AG08395 (cell line): ENCODE measurements at places on chromosomes 5 and 9.

GRCh38 chr5:25701936-25702335, 1057.2 kb upstream of the CDH10 start:
- DNase-seq = no peak

DNA sequence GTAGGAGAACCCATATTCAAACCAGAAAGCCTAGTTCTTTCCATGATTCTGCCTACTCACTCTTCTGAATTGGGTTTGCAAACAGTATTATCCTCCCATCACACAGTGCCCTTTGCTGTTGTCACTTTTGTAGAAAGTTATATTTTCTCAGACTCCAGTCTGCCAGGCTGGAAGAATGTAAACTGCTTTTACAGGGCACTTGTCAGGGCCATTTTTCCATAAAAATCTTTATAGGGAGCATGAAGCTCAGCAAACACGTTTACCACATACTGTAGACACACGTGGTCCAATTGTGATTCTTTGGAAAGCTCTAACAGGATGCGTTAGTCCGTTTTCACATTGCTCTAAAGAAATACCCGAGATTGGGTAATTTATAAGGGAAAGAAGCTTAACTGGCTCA, 204.0 kb downstream of the KCNN2 start:
- DNase-seq = no peak

DNA sequence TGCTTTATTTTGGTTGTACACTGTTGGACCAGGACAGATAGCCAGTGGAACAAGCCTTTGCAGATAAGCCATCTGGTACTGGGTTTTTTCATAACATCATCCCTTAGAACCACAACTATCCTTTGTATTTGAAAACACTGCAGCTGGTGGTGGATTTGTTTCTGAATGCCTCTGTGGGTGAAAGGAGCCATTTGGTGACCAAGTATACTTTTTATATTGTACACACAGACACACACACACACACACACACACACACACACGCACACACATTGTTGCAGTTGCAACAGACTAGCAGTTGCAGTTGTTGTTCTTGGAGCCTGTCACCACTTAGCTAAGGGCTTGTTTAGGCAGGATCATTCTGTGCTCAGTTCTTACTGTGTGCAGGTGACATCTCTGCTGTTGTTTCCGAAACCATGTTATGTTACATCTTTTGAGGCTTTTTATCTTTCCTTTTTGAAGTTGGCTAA, 22.9 kb upstream of the CAVIN4 start:
- no peak for DNase-seq

DNA sequence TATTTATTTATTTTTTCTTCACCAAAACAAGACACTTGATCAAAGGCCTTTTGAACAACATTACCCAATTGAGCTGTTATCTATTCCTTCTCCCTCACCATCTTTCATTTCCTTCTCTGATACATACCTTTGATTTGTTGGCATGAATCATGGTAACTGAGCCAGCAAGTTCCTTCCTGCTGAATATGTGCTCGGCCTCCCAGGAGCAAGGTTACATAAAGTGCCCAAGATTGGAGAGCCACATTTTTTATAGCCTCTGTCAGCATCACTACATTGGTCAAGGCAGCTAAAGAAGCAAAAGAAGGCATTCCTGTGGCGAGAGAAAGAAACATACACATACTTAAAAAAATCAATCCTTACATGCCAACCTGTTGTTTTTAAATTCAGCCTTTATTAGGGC, 369.6 kb downstream of the CYLC2 start:
- DNase-seq = no peak

DNA sequence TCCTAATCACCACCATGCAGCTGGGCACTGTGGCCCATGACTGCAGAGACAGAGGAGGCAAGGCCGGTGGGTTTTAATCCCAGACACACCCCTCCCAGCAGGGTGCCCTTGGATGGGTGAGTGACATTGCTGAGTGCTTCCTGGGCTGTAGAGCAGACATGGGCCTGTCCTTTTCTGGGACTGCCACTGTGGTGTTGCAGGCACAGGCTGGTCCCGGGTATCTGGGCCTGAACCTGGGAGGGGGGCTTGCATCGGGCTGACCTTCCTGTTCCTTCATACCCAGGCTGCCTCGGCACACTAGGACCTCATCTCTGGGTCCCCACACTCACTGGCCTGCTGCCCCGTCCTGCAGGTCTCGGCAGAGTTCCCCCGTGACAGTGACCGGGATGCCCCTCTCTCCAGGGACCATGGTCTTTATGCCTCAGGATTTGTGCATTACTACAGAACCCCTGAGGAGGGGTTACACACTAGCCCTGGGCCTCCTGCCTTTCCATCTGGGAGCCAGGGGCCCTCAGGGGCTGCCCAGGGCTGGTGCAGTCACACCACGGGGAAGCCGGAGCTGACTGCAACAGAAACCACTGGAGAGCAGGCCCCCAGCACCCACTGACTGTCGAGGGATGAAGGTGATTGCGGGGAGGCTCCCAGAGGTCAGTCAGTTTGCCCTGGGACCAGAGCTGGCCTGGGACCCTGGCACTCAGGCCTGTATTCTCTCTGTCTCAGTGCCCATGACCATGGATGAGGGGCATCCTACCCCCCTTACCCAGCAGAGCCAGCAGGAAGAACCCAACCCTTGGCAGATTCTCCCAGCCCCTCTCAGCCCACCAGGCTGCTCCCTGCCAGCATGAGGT, 8.9 kb upstream of the SLC25A48 start:
- DNase-seq = no peak

DNA sequence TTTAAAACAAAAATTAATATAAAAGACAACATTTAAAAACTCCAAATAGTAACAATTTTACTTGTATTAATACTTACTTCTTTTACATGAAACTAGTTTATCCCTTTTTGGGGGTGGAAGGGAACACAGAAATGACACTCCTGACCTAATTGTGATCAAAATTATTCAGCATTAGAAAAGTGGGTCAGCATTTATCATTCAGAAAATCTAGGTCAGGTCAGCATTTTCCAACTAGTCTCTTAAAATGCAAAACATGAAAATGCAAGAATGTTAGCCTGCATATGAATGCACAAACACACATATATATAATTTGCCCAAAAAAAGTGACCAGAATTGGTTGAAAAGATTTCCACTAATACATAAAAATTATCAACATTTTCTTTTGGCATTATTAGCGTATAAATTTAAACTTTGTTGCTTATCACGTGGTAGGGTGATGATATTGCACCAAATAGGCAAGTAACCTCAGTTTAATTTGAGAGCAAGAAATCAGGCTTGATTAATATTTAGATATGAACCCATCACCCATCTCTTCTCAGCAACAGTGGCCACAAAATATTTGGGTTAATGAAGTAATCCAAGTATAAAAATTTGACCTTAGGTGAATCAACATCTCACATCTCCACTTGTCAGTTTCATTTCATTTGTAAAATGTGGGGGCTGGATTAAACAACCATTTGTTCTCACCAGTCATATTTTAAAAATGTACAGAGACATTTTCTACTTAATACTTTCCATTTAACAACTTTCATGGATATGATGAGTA, 5.7 kb downstream of the TMEM167A start:
- no peak for DNase-seq

GRCh38 chr5:132006331-132007120, 4.9 kb downstream of the ACSL6 start:
- no peak for DNase-seq

- DNase-seq = no peak
Observed at GRCh38 chr5:36640949-36641348, 34.5 kb downstream of the SLC1A3 start.

DNA sequence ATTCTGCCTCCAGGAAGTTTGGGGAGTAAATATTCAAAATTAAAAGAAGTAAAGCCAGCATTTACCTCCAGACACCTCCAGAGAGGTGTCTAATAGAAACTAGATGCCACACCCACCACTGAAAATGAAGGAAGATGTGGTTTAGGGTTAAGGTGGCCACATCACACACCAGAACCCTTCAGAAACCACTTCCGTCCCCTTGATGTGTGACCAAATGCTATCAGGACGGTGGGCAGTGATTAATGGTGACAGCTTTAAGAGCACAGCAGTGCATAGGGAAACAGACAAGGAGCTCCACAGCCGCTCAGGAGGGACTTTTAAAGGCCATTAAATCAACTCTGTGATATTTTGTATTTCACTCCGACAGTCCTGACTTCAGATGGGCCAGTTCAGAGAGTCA, 295.2 kb downstream of the BRINP1 start:
- DNase-seq = no peak

DNA sequence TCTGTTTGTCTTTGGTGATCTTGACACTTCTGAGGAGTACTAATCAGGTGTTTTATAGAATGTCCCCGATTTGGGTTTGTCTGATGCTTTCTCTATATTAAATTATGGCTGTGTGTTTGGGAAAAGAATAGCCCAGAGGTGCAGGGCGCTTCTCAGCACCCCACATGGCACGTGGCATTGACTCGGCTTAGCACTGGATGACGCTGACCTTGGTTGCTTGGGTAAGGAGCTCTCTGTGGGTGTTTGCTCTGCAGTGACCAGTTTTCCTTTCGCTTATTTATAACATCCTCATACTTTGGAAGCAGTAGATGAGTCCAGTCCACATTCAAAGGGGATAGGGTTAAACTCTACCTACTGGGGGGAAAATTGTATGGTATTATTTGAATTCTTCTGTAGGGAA, 12.5 kb upstream of the FAM120AOS start:
- DNase-seq = no peak

DNA sequence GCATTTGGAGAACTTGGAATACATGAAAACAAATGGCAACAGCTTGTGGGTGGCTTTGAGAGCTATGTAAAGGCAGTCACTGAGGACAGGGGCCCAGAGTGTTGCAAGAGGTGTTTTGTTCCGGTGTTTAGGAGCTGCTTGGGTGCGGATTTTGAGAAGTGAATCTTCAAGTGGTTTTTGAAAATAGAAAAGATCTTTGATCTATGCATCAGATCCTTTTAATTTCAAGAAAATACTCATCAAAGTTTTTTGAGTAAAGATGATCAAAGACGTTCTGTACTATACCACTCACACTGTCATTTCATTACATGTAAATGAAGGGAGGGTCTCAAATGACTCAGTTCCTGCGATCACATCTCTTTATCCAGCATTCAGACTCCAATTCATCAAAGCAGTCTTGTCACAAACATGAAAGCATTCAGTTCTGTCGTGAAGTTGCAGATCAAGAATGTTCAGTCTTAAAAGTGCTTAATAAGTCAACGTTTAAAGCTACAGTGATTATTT, 112.5 kb downstream of the WDR41 start:
- DNase-seq = no peak

GRCh38 chr5:3394891-3395599, 200.6 kb upstream of the IRX1 start:
- DNase-seq = no peak

DNA sequence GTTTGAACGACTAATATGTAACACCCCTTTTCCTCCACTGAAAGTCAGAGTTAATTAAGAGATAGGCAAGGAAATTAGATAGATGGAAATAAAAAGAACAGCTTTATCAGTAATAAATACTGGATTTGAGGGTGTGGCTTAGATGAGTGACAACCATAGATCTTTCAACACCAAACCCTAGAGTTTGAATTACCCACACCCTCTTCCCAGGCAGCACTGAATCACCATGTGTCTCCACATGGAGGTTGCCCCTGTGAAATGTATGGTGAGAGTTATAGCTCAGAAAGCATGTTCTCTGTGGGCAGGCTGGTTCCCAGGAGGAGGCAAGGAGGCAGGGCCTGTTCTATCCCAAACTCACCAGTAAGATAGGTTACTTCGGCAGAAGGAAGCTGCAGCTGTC, 69.7 kb downstream of the TMEM174 start:
- DNase-seq = no peak

- DNase-seq = no peak
Observed at GRCh38 chr9:134061019-134061687, 6.7 kb downstream of the BRD3 start.

GRCh38 chr5:33688066-33688465, 203.7 kb downstream of the ADAMTS12 start:
- peak; percentile 35 for DNase-seq

GRCh38 chr9:135339378-135339973, 140.1 kb upstream of the PPP1R26 start:
- no peak for DNase-seq

- no peak for DNase-seq
Observed at GRCh38 chr9:8207596-8207995, 408.0 kb upstream of the DMAC1 start.

- DNase-seq = peak; percentile 48
Observed at GRCh38 chr9:114448706-114449105, 56.6 kb downstream of the WHRN start.

- no peak for DNase-seq
Observed at GRCh38 chr5:128927644-128928043, 37.6 kb upstream of the SLC27A6 start.

GRCh38 chr9:72978744-72979143, 25.9 kb upstream of the ALDH1A1 start:
- DNase-seq = peak; percentile 24

GRCh38 chr5:181223729-181224389, 778 bp downstream of the TRIM41 start:
- DNase-seq = no peak

- DNase-seq = no peak
Observed at GRCh38 chr5:51500-51823, 40.5 kb upstream of the PLEKHG4B start.

- no peak for DNase-seq
Observed at GRCh38 chr5:151682751-151683331, 3.9 kb downstream of the SPARC start.

DNA sequence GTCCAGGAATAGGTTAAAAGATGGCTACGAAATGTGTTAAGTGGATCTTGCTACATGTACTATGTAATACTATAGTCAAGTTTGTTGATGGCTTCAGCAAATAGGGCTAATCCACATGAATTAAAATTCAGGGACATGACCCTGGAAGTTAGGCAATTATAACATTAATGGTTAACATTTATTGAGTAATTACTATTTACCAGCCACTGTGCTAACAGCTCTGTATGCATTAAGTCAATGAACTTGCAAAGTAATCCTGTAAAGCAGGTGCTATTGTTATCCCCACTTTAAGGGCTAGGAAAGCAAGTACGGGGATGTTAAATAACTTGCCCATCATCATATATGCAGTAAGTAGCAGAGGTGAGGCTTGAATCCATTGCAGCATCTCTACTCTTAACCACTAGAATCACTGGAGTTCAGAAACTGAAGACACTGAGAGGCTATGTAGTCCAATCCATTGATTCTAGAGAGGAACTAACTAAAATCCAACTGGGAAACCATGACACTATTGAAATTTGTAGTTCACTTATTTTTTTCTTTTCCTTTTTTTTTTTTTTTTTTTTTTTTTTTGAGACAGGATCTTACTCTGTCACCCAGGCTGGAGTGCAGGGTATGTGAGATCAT, 77.5 kb upstream of the SPINK5 start:
- no peak for DNase-seq

GRCh38 chr9:77847626-77848025, 184.0 kb downstream of the GNAQ start:
- DNase-seq = no peak

- no peak for DNase-seq
Observed at GRCh38 chr9:79868567-79869189, 296.9 kb downstream of the TLE4 start.

- DNase-seq = no peak
Observed at GRCh38 chr5:100790170-100790665, 112.9 kb downstream of the ST8SIA4 start.
